Vagina (tissue), 2 donors: ENCODE measurements at places on chromosomes 7 and 10. TPM values are rescaled to one million over a fixed set of nuclear protein-coding genes. Genes with fewer than 3 reads are reported as not detected.

The NKX2-3 gene
- total RNA-seq: not detected

GRCh38 chr7:51289623-51290303 lies 26.8 kb downstream of the COBL start:
- no peaks in the 10 kb centered on the region for H3K4me1 ChIP-seq
- no peak overlapping the region for H3K4me3 ChIP-seq
- H3K36me3 ChIP-seq: no peaks in the 10 kb centered on the region

The INHBA gene
- total RNA-seq: 2.2 TPM

The CLRN3 gene
- not detected for total RNA-seq

- H3K27me3 ChIP-seq: no peaks in the 10 kb centered on the region
- DNase-seq: no peak
- H3K36me3 ChIP-seq: no peaks in the 10 kb centered on the region
- peak overlapping the region; percentile 3 for H3K27ac ChIP-seq
- H3K4me3 ChIP-seq: no peak overlapping the region
These were observed 133.7 kb upstream of the RSU1 start for GRCh38 chr10:16950656-16951601.

The RASA4 gene
- total RNA-seq: 85.7 TPM

The FXYD4 gene
- not detected for total RNA-seq

- no peaks in the 10 kb centered on the region for H3K4me1 ChIP-seq
- H3K4me3 ChIP-seq: no peak overlapping the region
- H3K36me3 ChIP-seq: no peaks in the 10 kb centered on the region
- H3K27ac ChIP-seq: no peak overlapping the region
These were observed 635.9 kb downstream of the ZNF37A start for GRCh38 chr10:38730076-38730475.

The NANOS1 gene
- total RNA-seq: not detected

DNA sequence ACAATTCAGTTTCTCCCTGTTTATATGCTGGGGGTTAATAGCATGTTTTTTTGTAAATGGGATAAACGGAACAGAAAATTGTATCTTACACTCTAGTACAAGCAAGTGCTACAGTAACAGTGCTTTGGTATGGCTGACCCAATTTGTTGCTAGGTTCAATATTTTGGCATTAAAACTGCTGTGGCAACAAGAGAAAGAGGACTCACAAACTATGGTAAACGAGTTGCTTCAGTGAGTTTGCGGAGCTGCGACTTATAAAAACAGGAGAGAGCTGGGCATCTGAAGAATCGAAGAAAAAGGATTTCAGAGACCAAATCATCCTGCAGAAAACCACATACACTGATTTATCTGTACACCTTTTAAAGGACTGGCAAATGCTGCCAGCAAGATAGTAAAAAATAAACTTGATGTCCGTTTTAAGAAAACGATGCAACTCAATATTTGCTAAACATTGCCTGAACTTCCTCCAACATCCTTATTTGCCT lies 2.2 kb downstream of the GLUD1 start:
- peak overlapping the region; percentile 89 for H3K27ac ChIP-seq
- no peaks in the 10 kb centered on the region for H3K36me3 ChIP-seq
- DNase-seq: no peak
- H3K4me3 ChIP-seq: peak overlapping the region; percentile 93
- H3K4me1 ChIP-seq: peaks cover 54% of the 10 kb centered on the region

GRCh38 chr10:117391436-117392205 lies 16.4 kb upstream of the PDZD8 start:
- no peak for DNase-seq
- H3K4me3 ChIP-seq: no peak overlapping the region
- H3K27me3 ChIP-seq: no peaks in the 10 kb centered on the region
- no peak overlapping the region for H3K27ac ChIP-seq
- no peaks in the 10 kb centered on the region for H3K36me3 ChIP-seq
- H3K4me1 ChIP-seq: peaks cover 6% of the 10 kb centered on the region

The CDK1 gene
- total RNA-seq: 10.8 TPM

DNA sequence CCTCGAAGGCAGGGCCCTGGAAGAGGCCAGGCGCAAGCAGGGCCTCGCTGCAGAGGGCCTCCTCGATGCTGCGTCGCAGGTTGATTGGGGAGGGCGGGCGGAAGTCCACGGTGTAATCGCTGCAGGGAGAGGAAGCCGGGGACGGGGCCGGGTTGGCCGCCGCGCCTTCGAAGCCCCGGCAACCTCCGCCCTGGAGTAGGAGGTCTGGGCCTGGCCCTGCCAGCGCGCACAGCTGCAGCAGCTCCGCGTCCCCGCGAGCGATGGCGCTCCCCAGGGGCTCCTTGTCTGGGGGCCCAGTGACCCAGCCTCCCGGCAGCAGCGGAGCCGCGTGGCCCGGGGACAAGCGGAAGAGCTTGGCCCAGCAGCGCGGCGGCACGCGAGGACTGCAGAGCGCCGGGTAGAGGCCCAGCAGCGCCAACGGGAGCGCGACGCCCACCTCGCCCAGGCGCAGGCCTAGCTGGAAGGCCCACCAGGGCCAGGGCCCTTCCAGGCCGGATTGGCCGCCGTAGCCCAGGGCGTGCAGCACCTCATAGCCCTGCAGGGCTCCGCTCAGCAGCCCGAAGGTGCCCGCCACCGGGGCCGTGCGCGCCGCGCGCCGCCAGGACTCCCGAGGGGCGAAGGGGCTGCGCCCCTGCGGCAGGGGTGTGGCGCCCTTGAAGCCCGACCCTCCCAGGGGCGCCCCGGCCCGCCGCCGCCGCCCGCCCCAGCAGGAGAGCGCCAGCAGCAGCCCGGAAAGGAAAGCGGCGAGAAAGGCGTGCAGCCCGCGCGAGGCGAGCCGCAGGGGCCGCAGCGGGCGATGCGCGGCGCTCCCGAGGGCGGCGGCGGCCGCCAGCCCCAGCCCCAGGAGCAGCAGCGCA lies 7.8 kb upstream of the RBM28 start:
- no peak for DNase-seq
- peak overlapping the region; percentile 43 for H3K4me3 ChIP-seq
- no peak overlapping the region for H3K27ac ChIP-seq
- peaks cover 10% of the 10 kb centered on the region for H3K4me1 ChIP-seq
- H3K27me3 ChIP-seq: no peaks in the 10 kb centered on the region
- H3K36me3 ChIP-seq: no peaks in the 10 kb centered on the region

The EPHB6 gene
- total RNA-seq: 68.3 TPM

- DNase-seq: no peak
- H3K27me3 ChIP-seq: no peaks in the 10 kb centered on the region
- H3K4me3 ChIP-seq: no peak overlapping the region
- no peaks in the 10 kb centered on the region for H3K36me3 ChIP-seq
- H3K4me1 ChIP-seq: no peaks in the 10 kb centered on the region
These were observed 124.7 kb upstream of the SDK1 start for GRCh38 chr7:3176112-3177000.

DNA sequence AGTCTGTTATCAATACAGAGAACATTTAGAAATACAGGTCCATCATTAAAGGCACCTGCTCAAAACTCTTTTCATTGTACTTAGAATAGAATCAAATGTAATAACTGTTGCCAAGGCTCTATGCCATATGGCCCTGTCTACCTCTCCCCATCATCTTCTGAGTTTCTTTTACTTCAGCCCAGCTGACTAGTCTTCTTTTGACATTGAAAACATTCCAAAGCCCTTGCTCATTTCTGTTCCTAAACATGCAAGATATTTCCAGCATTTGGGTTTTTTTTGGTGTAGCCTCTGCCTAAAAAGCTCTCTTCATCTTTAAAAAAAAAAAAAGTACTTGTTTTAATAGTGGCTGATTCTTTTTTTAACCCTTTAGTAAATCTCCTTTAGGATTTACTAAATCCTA lies 165.5 kb upstream of the SMIM30 start:
- H3K27me3 ChIP-seq: no peaks in the 10 kb centered on the region
- H3K27ac ChIP-seq: no peak overlapping the region
- no peak overlapping the region for H3K4me3 ChIP-seq
- H3K4me1 ChIP-seq: no peaks in the 10 kb centered on the region

DNA sequence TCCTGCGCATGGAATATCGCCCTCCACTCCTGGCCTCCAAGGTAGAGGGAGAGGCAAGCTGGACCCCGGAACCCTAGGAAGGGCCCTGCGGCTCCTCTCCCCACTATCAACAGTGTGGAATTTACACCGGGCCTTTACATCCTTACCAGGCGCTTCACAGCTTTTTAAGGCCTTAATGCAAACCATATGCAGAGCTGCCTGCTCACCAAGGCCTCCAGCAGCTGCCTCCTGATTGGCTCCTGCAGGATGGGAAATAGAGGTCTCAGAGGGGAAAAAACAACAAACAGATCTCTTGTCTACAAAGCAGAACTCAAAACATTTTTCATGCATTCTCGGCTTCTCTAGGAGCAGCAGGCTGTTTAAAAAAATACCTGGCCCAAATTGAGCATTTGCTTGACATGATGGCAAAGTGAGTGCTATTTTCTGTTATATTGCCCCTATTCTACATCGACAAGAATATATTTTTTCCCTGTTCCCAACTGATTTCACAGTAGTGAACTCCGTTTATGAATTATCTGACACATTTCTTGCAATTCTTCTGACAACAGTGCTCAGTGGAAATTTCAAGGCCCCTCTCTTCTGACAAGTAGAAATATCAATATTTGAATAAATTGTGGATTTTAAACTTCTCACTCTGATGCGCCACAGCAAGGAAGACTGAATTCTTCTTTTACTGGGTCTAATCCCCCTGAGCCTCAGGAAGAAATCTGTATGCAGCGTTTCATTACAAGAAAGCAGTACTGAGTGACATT lies 51.7 kb downstream of the EBF3 start:
- DNase-seq: no peak
- H3K4me3 ChIP-seq: no peak overlapping the region
- H3K27me3 ChIP-seq: no peaks in the 10 kb centered on the region
- H3K4me1 ChIP-seq: no peaks in the 10 kb centered on the region

The SEPTIN14 gene
- total RNA-seq: not detected

The COBL gene
- 9.3 TPM for total RNA-seq

The BMPER gene
- total RNA-seq: 5.2 TPM

GRCh38 chr10:86597306-86597705 lies 57.0 kb upstream of the OPN4 start:
- H3K27me3 ChIP-seq: no peaks in the 10 kb centered on the region
- no peak overlapping the region for H3K27ac ChIP-seq
- no peaks in the 10 kb centered on the region for H3K36me3 ChIP-seq
- H3K4me1 ChIP-seq: no peaks in the 10 kb centered on the region

DNA sequence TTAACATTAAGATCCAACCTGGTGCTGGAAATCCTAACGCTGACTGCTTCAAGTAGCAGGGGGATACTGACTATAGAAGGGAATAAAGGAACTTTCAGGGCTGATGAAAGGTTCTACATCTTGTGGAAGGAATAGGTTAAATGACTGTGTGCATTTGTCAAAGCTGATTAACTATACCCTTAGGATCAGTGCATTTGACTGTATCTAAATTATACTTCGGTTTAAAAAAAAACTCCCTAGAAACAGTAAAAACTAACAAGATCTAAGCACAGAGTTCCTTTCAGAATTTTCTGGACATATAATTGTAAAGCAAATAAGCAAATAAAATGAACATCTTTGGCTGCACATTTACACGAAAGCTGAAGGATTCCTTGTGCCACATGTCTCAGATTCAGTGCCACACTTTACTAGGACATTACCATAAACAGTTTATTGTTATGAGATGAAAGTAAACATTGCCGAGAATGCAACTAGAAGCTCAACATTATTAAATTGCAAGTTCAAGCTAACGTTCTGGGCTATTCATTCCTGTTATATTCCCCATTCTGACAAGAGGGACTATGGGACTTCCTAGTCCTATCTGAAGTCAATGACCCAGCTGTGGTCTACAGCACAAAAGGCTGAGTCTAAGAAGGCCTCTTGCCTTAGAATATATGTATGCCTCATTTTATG lies 20.7 kb downstream of the ANK3 start:
- no peaks in the 10 kb centered on the region for H3K27me3 ChIP-seq
- peaks cover 6% of the 10 kb centered on the region for H3K4me1 ChIP-seq
- no peak overlapping the region for H3K4me3 ChIP-seq
- H3K27ac ChIP-seq: no peak overlapping the region
- DNase-seq: no peak

DNA sequence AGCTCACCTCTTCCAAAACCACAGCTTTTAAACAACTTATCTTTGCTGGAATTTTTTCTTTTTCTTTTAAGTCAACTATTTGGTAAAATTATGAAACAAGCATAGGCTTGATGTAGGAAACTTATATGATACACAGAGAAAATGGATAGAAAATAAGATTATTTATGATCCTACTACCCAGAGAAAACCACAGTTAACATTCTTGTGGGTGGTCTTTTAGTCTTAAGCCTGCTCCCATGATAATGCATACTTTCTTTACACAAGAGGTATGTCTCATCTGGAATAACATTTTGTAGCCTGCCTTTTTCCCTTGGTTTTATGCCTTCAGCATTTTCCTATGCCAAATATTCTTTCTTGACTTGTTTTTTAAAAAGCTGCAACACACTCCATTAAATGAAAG lies 21.4 kb downstream of the PLPP4 start:
- no peaks in the 10 kb centered on the region for H3K4me1 ChIP-seq
- no peaks in the 10 kb centered on the region for H3K27me3 ChIP-seq
- no peak for DNase-seq

DNA sequence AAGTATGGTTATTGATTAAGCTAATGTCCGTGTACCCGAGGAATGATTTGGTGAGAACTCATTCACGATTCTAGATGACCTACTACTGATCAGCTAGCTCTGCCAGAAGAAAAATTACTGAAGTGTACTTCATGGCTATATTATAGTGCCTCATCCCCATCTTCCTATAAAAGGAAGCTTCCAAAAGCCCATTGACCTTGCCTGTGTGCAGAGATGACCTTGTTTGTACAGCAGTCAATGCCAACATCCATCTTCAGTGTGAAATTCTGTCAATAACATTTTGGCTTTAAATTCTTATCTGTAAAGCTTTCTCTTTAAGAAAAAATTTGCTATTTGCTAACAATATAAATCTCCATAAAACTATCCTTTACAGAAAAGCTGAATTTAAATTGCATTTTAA lies 315.7 kb downstream of the THSD7A start:
- no peak for DNase-seq
- H3K27ac ChIP-seq: no peak overlapping the region
- H3K27me3 ChIP-seq: no peaks in the 10 kb centered on the region
- no peaks in the 10 kb centered on the region for H3K36me3 ChIP-seq

DNA sequence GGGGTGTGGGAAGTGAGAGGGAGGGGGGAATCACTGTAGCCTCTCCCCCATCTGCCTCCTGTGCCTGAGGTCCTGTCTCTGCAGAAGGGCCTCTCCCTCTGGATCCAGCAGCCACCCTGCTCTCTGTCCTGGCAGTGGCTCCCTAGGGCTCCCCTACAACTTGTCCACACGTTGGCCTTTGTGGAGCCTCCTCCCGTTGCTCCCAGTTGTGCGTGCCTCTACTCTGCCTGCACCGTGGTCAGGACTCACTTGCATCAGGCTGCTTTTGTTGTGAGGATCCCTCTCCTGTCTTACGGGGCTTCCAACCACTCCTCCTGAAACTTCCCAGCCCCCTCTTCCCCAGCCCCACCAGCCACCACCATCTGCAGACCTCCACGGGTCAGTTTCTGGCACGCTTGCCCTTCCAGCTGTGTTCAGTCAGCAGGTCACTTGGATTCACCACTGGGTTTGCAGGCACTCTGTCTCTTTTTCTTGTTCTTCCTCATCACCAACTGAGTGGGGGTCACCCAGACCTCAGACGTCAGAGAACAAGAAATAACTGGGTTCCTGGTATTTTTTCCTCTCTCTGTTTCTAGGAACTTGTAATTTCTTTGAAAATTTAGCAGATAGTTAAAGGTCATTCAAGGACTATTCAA lies 62.3 kb downstream of the RAMP3 start:
- H3K4me3 ChIP-seq: no peak overlapping the region
- no peaks in the 10 kb centered on the region for H3K36me3 ChIP-seq
- no peaks in the 10 kb centered on the region for H3K4me1 ChIP-seq
- H3K27me3 ChIP-seq: no peaks in the 10 kb centered on the region

- peaks cover 19% of the 10 kb centered on the region for H3K4me1 ChIP-seq
- H3K27me3 ChIP-seq: no peaks in the 10 kb centered on the region
- no peak for DNase-seq
These were observed 1.0 kb downstream of the ATE1 start for GRCh38 chr10:121926671-121927317.

- no peaks in the 10 kb centered on the region for H3K36me3 ChIP-seq
- no peak overlapping the region for H3K4me3 ChIP-seq
- no peak for DNase-seq
These were observed 156.1 kb upstream of the PLXDC2 start for GRCh38 chr10:19659920-19660655.

The CFAP43 gene
- total RNA-seq: 0.25 TPM
